ENCODE measurements at places on chromosomes 5 and 9.

DNA sequence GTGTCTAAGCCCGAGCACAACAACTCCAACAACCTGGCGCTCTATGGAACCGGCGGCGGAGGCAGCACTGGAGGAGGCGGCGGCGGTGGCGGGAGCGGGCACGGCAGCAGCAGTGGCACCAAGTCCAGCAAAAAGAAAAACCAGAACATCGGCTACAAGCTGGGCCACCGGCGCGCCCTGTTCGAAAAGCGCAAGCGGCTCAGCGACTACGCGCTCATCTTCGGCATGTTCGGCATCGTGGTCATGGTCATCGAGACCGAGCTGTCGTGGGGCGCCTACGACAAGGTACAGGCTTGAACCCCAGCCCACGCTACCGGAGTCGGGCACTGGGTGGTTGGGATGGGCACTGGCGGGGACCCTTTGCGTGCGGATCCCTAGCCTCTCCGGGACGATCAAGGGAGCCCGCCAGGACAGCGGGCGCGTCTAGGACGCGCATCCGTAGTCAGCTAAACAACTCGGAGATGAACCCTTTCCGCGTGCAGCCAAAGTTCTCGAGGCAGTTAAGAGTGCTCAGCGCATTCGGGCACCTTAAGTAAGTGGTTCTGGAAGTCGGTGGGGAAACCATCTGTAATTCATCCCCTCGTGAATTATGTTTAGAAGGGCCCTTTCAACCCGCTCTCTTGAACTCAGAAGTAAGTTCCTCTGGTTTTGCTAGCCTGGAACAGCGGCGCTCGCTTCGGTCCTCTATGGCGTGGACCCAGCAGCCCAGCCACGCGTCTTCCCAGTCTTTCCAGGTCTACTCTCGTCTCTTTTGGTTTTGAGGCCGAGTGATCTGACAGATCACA lies 1.3 kb downstream of the KCNN2 start:
- DNase-seq: no peak

DNA sequence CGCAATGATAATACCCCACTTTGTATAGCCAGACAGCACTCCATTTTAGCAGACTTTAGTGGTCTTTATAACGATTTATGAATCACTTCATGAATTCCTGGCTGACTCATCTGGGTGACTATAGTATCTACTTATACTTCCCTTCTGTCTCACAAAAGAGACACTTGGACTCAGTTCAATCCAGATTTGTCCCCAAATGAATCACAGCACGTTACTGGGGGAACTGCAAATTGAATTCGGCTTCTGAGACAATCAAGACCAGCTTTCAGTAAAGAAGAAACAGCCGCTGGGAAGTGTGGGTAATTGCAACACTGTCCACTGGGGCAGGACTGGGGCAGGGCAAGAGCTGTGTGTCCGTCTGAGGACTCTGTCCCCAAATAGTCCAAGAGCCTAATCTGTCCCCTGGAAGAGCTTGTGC lies 337.3 kb upstream of the RFX3 start:
- peak; percentile 96 for DNase-seq

- DNase-seq: no peak
Observed at GRCh38 chr5:79793722-79794121, 104.1 kb downstream of the CMYA5 start.

DNA sequence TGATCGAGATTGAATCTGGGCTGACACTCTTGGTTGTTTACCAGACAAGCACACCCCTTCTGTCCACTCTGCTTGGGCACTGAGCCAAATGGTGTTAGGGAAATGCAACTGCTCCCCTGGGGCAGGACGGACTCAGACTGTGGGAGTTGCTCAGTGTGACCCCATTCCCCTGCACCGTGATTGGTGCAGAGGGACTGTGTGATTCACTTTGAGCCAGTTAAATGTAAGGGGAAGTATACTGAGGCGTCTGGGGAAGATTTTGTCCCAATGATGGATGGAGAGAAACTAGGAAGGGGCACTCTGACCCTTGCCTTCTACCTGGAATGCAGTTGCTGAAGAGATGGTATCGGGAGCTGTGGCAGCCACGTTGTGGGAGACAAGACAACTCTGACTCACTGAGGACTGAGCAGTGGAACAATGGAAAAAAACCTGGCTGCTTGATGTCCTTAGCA lies 196.0 kb upstream of the ANKRD55 start:
- no peak for DNase-seq

DNA sequence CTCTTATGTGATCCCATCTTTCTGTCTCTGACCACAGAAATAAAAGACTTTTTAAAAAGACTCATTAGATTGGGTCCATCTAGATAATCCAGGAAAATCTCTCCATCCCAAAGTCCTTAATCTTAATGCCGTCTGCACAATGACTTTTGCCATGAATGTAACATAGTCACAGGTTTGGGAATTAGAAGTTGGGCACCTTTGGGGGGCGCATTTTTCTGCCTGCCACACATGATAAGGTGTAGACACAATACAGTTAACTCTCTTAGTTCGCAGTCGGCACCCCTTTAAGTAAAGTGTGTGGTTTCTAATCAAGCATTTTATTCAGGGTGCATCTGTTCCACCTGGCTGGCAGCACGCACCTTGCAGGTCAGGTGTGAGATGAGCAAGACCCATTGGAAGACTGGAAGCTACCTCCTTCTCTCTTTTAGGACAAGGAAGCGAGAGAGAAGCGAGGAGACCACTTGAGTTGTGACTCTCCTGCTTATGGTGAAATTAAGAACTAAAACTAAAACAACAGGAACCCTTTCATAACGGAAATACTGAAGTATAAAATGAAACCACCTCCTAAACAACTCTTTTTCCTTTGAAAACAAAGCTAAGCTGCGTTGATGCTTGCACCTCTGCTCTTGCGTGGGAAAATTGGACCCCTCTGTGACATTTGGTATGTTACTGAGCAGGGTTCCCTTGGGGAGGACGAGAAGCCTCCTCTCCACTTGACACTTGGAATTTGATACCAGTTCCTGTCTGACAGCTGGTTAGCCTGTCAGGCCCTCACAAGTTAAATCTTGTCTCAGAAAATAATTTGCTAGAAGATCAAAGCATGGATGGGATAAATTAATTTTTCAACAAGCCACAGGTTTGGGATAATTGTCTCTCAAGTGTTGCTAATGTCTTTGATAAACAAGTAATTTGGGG lies 304.6 kb upstream of the DMRT1 start:
- no peak for DNase-seq
